HT1080 (cell line): ENCODE measurements at places on chromosomes 6 and 20.
A peak's percentile ranks its signal among the peaks of the same experiment; 100 is the strongest.

DNA sequence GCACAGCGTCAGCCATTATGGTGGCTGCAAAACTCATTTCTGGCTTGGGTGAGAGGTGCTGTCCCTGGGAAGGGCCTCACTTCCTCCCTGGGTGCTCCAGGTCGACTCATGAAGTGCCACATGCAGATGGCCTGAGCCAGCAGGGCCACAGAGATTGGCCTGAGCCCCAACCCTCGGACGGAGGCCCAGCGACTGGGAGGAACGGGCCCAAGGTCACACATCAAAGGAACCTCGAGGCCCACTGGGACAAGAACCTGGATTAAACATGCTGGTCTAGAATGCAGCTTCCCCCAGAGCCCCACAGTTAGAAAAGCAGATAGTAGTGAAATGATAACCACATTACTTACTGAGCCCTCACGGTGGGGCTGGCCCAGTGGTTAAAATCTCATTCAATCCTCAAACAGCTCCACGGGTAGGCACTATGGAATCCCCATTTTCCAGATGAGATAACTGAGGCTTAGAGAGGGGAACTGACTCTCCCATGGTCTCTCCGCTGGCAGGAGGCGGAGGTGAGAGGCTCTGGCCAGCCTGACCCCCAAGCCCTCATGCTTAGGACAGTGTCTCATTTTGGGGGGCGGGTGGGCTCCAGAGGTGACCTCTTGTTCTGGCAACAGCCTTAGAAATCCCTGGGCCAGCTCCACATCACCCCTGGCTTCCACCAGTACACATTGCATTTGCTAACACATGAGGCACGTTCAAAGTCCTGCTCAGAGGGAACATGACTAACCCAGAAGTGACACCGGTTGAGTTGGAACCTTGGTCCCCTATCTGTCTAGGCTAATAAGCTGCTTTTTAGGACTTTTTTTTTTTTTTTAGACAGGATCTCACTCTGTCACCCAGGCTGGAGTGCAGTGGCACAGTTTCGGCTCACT is 53.0 kb downstream of the SRC start:
- no peak for DNase-seq

GRCh38 chr6:19755181-19755580 is 82.0 kb upstream of the ID4 start:
- DNase-seq: no peak

DNA sequence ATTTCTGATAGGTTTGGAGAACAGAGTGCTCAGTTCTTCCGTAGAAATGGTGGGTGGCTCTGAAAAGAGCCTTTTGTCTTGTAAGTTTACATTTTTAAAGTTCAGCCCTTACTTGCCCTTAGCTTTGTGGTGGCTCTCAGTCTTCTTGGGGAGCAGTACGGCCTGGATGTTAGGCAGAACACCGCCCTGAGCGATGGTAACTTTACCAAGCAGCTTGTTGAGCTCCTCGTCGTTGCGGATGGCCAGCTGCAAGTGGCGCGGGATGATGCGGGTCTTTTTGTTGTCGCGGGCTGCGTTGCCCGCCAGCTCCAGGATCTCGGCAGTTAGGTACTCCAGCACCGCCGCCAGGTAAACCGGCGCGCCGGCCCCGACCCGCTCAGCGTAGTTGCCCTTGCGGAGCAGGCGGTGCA is 19.5 kb downstream of the OR2B2 start:
- no peak for DNase-seq

DNA sequence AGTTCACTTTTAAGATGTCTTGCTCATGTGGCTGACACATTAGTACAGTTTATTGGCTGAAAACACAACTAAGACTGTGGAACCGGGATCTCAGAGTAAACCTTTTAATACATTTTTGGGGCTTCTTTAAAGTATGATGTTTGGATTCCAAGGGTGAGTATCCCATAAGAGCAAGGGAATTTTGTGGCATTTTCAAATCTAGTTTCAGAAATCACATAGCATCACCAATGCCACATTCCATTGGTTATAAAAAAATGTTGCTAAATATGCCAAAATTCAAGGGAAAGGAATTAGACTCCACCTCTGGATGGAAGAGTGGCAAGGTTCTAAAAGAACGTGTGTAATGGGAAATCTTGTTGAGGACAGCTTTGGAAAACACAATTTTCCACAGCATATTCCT is 338.6 kb downstream of the COL12A1 start:
- DNase-seq: no peak

DNA sequence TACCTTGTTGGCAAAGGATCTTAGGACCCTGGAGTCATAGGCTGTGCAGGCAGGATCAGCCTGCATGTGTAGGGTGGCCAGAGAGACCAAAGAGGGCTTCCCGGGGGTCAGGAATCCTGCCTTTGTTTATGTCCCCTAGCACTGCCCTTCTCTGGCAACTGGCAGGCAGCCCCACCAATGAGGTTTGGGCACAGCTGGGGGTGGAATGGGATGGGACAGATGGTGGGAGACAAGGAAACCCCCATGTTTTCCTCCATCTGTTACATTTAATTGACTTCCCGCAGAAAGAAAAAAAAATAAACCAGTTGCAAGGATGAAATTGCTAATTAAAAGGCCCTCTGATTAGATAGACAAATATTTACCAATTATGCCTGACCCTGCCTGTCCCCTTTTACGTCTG is 27.6 kb downstream of the CD40 start:
- no peak for DNase-seq

- DNase-seq: peak; percentile 80
Measured at GRCh38 chr6:116100419-116101301, at the start of gene NT5DC1. TSS of gene NT5DC1 (plus strand) at chr6:116100853. CDS start at chr6:116100931, 78 bp downstream.

- no peak for DNase-seq
Measured at GRCh38 chr20:1881240-1881835, 13.9 kb upstream of the SIRPA start.

DNA sequence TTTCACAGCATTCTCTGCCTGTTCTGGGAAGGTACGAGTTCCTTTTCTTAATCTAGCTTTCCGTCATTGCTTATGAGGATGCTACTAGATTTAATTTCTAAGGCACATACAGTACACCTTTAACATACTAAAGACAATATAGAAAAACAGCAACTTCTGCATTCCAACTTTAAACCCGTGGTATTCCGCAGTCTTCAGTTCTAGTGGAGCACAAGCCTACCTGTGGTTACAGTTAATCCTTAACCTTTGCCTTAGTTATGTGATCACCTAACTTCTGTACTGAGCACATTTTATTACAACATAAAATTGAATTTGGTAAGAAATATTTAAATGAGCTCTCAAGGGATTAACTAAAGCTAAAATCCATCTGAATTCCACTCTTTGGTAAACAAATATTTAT is 289.5 kb downstream of the BTBD9 start:
- no peak for DNase-seq

DNA sequence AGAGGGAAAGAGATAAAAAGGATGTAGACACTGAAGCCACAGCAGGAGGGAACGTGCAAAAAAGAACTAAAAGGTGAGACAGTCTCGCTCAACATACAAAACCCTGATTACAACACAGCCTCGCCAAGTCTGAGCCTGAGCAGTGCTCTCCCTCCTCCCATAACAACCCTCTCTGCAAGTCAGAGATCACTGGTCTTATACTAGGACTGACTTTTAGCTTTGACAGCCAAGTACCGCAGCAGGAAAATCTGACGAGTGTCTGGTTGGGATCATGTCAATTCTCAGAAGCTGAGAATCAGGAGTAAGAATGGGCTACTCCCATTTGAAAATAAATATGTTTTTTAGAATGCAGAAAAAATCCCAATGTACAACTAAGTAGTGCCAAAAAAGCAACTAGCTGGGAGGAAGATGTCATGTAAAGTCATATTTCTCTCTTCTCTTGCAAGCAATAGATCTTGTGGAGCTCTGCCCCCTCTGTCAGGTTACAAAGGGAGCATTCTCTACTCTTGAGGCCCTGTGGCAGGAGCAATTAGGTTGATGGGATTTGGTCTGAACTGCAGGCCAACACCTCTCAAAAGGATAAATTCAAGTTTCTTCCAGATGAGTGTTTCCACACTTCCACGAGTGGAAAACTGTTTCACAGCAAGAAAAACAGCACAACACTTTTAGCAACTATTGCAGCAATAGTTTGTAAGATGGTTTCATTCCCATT is 118.9 kb upstream of the COL21A1 start:
- no peak for DNase-seq

DNA sequence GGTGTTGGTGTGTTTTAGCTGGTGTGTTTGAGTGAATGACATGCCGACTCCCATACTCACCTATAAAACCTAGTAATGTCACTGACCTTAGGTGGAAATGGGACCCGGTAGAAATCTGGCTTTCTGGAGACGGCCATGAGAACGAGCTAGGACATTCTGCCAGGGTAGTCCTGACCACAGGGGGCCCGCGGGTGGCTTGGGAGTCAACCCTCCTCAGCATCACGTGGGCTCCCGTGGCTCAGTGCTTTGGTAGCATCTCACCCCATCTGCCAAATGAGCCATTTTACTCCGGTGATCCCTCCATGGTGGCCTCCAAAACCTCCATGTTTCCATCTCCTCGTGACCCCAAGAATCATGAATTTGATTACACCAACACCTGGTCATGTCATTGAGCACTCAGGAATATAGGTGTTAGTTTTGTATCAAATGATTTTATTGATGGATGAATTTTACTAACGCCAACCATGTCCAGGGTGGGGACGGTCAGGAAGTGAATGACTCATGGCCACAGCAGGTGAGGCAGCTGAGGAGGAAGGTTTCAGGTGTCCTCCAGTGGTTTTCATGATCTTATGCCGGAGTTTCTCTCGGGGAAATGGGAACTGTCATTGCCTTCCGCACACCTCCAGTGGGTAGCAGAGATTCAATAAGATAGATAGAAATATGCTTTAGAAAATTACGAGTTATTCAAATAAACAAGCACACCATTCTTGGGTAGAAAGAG is 195.0 kb downstream of the SYNDIG1 start:
- DNase-seq: no peak

- DNase-seq: no peak
Measured at GRCh38 chr6:137266309-137266586, 47.1 kb upstream of the IFNGR1 start.

- no peak for DNase-seq
Measured at GRCh38 chr6:106360989-106361430, 493 bp downstream of the CRYBG1 start.

GRCh38 chr20:3093861-3094361 is 9.4 kb upstream of the AVP start:
- no peak for DNase-seq

DNA sequence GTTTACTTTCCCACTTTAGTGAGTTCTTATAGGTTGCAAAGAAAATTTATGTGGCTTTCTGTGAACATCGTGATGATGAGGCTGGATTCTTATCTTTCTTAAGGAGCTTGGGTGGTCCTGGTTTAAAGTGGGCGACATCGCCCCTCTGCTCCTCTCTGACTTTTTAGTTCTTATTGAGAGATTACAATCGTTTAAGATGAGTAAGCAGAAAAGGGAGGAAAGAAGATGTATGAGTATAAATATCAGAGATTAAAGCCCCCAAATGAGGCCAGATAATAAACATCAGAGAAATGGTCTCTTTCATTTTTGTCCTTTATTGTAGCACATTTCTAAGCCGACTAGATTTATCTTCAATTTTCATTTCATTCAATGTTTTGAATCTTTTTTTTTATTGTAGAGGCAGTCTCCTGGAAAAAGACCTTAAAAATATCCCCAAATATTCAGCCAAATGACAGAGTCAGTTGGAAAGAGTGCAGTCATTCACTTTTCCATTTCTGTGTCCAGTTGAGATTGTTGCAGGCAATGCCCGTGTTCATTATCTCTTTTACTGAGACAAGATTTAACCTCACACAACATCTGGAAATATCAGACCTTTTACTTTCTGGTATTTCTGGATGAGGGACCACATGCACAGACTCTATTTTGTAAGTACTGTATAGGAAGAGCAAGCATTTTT is 62.0 kb upstream of the PDE7B start:
- no peak for DNase-seq
